ENCODE measurements at places on chromosomes 12 and 14.

DNA sequence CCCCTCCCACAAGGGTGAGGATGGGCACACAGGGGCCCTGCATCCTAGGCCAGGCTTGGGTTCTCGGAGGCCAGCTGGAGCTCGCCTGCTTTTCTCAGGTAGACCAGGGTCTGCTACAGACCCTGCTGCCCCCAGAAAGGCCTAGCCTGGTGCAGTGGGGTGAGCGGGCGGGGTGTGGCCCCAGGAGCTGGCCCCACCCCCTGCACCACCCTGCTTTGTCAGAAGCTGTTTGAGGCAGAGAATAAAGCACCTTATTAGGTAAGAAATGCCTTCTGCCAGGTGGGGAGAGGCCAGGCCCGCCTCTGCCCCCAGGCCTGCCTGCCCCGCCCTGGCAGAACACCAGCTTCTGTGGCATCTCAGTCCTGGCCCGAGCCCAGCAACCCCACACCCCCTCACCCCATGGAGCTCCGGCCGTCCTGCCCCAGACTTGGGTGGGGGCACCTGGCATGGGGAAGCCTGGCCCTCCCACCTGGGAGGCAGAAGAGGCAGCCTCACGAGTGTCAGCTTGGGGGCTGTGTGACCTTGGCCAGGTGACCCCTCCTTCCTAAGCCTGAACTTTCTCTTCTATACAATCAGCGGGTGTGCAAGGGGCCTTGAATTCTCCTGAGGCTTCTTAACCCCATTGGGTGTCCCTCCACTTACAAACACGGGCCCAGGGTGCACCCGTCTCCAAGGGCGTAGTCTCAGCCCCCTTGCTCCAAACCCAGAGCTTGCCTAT, 43.2 kb downstream of the KRT80 start:
- peak; percentile 98 for DNase-seq

DNA sequence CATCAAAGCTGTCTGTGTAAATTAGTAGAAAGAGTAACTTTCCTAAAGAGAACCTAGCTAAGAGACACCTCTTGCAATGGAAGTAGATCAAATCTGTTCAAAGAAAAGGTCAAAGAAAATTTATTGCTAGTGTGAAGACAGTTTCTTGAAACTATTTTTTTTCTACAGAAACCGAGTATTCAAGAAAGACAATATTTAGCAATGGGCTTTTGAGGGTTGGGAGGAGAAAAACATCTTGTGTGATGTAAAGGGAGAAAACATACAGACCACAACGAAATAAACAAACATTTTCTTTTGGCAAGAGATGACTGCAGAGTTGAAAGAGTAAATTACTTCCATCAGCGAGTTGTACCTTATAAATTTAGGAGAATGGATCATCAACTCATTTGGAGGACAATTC, 24.4 kb downstream of the NKX2-1 start:
- no peak for DNase-seq

DNA sequence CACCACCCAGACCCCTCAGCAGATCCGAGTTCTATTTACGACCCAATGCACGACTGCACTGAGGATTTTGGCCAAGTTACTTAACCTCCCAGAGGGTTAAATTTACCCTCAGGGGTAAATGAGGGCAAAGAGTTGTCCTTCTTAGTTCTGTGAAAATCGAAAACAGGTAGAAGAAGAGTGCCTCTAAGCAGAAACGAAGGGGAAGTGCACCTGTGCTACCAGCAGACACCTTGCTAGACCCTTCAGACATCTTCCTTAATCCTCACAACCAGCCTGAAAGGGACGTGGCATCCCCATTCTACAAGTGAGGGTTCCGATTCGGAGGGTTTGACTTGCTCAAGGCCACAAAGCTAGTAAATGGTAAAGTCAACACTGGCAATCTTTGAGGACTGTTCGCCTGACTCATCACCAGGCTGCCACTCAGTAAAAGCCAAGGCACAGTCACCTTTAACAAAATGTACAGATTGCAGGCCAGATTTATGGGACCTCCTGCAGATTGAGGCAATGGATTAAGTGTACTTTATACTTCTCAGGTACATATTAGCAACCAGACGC, 1.6 kb downstream of the GSG1 start:
- DNase-seq: peak; percentile 71

GRCh38 chr14:104145826-104146601, 7.6 kb downstream of the KIF26A start:
- DNase-seq: no peak

GRCh38 chr14:29486132-29486531, 441.5 kb downstream of the PRKD1 start:
- DNase-seq: no peak

DNA sequence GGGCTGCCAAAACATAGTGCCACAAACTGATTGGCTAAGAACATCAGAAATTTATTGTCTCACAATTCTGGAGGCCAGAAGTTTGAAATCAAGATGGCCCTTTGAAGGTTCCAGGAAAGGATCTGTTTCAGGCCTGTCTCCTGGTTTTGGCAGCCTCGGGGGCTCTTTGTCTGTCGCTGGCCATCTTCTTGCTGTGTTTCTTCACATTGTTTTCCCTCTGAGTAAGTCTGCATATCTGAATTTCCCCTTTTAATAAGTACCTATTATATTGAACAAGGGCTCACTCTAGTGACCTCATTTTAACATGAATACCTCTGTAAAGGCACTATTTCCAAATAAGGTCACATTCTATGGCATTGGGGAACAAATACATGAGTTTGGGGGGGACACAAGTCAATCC, 467.1 kb upstream of the MGAT4C start:
- no peak for DNase-seq

DNA sequence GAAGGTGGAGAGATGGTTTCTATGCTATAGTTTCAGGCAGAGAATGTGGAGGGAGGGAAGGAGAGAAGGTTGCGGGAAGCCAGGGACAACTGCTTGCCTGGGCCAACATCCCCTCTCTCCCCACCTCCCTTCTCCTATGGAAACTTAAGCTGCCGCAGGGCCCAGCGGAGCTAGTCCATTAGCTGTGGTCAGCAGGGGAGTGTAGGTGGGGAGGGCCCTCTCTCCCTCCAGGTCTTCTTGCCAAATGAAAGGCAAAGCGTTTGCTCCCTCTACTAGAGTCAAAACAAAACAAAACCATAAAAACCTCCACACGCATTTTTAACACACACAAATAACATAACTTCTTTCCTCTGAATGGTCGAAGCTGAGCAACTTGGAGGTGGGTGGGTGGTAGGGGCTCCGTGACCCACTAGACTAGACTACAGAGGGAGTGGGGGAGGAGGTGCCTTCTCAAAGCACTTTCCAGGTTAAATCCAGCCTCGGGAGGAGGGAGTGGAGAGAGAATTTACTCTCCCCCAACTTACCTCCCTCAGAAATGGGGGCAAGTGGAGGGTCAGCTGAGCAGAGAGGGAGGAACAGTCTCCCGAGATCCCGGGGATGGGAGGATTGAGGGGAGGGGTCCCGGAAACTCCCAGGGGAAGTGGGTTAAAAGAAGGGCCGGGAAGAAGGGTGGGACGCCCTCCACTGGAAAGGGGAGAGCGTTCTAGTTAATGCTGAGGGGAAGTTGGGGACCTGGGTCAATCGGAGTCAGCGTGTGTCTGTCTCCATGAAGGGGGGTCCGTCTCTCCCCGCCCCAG, 4.6 kb upstream of the CACNB3 start:
- DNase-seq: no peak

GRCh38 chr14:34138175-34138574, 187.3 kb upstream of the EGLN3 start:
- no peak for DNase-seq

GRCh38 chr14:81243499-81243898, 22.7 kb upstream of the GTF2A1 start:
- no peak for DNase-seq

GRCh38 chr12:5072311-5072710, 28.6 kb downstream of the KCNA5 start:
- no peak for DNase-seq

DNA sequence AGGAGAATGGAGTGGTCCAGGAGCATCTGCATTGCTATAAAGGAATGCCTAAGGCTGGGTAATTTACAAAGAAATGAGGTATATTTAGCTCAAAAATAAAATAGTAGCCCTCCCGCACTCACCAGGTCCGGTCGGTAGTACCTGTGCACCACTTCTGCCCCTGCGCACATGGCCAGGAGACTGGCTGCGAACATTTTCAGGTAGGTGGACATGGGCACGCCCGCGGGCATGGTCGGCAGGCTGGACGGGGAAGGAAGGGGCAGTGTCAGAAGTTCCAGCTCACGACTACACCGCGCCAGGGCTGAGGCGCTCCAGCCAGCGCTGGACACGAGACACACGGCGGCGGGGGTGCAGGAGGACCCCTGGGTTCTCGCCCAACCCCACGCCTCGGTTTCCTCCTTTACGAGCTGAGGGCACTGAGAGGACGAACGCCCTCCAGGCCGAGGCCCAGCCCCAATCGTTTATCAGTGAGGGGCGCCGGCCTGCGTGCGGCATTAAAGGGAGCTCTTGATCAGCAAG, 9.1 kb upstream of the TDG start:
- peak; percentile 34 for DNase-seq

- DNase-seq: no peak
Observed at GRCh38 chr12:31524791-31525495, 66.0 kb downstream of the DENND5B start.

DNA sequence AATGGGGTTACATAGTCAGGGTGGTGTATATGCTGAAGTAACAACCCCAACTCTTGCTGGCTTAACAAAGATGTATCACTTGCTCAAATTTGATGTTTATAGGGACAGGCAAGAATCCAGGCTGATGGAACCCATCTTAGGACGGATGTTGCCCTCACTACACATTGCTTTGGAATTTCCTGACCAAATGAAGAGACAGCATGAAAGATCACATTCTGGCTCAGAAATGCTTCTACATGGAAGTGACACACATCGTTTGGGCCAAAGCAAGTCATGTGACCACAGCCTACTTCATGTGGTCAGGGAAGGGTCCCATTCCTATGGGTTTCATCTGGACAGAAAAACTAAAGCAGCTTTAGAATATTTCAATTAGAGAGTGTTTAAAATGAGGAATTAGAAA, 345.8 kb downstream of the TMEM132D start:
- no peak for DNase-seq

- DNase-seq: peak; percentile 36
Observed at GRCh38 chr12:112381406-112381882, 787 bp downstream of the HECTD4 start.

DNA sequence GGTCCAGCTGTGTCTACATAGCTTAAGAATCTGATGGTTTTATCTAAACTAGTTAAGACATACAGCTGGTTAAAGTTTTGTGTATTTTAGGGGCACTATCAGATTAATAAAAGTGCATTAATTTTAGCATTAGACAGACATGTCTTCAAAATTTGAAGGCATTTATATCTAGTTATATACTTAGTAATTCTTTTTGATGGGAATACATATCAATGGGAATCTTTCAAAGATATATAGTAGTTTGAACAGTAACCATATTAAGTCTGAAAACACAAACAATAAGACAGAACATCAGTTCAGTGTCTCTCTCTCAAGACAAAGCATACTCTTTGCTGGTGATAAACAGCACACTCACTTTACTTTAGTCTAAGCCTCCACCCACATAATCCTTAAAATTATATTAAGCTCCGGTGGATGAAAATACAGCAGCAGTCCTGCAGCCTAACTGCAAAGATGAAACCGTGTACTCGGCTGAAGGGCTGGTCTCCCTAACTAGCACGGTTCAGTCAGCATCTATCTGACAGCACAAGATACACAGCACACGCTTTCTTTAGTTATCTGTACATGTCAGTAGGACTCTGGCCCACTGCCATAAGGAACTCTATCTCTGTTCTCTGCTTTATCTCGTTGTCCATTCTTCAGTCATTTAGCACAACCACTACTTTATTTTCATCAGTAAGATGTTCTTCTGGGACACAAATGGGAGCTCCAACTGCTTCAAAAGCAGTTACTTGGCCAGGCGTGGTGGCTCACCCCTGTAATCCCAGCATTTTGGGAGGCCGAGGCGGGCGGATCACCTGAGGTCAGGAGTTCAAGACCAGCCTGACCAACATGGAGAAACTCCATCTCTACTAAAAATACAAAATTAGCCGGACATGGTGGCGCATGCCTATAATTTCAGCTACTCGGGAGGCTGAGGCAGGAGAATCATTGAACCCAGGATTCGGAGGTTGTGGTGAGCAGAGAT, 80.5 kb downstream of the MED13L start:
- DNase-seq: no peak

DNA sequence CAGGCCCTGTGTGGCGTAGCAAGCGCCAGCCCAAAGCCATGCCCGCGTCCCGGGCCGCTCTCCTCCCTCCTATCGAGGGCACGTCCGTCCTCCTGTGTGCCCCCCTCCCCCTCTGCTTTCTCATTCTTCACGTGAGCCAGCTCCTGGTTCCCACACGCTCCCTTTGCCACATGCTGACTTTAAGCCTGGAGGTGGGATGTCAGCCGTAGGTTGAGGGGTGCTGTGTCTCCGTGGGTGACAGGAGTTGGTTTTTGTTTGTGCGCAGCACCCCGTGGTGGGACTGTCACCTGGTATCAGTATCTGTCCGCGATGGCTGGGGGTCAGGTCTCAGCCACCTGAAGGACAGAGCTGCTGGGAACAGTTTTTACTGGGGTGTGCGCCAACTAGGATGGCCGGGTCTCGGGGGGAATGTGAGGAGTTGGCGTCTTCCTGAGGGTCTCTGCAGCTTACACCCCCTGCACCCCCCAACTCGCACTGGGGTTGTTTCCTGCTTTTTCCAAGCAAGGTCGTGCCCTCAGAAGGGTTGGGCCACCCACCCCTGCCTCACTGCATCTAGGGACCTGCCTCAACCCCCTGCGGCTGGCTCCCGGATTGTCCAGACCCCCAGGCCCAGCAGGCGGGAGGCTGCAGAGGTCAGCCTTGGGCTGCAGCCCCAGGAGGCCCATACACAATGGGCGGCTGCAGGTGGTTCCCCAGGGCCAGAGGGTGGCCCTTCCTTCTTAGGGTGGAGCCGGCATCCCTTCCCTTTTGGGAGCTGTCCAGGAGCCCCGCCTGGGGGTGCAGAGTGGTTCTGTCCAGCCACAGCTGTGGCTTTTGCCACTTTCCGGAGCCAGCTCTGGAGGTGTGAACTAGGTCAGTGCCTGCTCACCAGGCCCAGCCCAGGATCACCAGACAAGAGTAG, 7.3 kb downstream of the ULK1 start:
- peak; percentile 75 for DNase-seq

DNA sequence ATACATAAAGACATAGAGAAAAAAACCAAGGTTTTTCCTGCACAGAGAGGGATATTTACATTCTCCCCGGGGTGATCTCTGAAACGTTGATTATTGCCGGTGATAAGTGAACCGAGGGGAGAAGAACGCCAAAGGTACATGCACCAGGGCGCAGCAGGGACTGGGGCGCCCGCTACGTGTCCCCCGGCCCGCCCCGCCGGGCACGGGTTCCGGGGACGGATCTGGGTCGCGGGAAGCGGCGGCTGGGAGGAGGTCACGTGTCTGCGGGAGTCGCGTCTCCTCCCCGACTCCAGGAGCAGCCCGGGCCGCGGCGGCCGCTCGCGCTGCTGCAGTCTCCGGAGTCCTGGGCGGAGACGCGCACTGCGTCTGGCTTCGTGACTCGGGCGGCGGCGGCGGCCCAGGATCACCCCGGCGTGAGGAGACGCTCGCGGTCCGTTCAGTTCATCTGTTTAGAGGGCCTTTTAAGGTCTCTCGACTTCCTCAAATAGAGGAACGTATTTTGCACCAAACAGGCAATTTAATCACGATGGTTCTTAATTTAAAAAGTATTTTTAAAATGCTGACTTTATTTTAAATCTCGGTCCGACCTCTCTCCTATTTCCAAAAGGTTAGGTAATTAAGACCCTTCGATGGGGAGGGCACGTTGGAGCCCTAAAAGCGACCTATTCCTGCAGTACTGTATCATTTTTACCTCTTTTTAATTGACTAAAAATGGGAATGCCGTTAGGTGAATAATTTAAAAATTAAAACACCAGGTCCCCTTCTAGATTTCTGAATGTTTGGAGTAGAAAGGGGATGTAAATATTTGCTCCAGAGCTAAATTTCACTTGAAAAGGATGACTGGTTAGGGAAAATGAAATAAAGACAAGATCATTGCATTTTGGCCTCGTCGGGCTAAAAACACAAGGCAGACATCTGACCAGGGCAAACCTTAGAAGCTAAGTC, 1.8 kb upstream of the BHLHE41 start:
- DNase-seq: peak; percentile 91
